ENCODE measurements at places on chromosomes 12 and 14.

GRCh38 chr14:54182419-54183045 is 214.3 kb upstream of the CDKN3 start:
- no peaks in the 10 kb centered on the region for H3K36me3 ChIP-seq
- H3K27me3 ChIP-seq, result peaks cover 11% of the 10 kb centered on the region
- DNase-seq, result no peak
- H3K4me3 ChIP-seq, result no peak overlapping the region
- no peak overlapping the region for H3K27ac ChIP-seq
- peaks cover 3% of the 10 kb centered on the region for H3K4me1 ChIP-seq

DNA sequence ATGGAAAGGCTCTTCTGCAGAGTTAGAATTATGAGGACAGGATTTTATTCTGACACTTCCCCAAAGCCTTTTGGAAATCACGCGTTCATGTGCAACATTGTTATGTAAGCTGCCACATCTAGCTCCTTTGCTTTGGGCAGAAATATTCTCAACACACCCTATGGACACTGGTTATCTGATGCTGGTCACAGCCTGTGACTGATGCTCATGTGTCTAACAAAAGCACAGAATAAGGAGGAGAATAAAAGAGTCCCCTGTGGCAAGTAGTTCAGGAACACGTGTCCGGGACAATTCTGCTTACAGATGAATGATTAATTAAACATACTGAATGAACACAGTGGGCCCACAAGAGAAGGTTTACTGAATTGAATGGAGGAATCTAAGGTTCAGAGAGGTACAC is 22.1 kb downstream of the FOXN3 start:
- no peak for DNase-seq
- H3K27ac ChIP-seq, result no peak overlapping the region
- no peaks in the 10 kb centered on the region for H3K36me3 ChIP-seq
- peaks cover 67% of the 10 kb centered on the region for H3K4me1 ChIP-seq
- H3K4me3 ChIP-seq, result no peak overlapping the region

- no peak overlapping the region for H3K4me3 ChIP-seq
- H3K27ac ChIP-seq, result no peak overlapping the region
- no peak for DNase-seq
- no peaks in the 10 kb centered on the region for H3K36me3 ChIP-seq
Measured at GRCh38 chr12:120412421-120412820, 25.5 kb upstream of the COX6A1 start.

- H3K4me3 ChIP-seq, result no peak overlapping the region
- DNase-seq, result no peak
- no peaks in the 10 kb centered on the region for H3K36me3 ChIP-seq
- no peaks in the 10 kb centered on the region for H3K27me3 ChIP-seq
Measured at GRCh38 chr12:80935111-80935510, 2.6 kb downstream of the LIN7A start.

GRCh38 chr12:5203720-5204119 is 160.0 kb downstream of the KCNA5 start:
- no peaks in the 10 kb centered on the region for H3K27me3 ChIP-seq
- H3K4me3 ChIP-seq, result no peak overlapping the region
- no peaks in the 10 kb centered on the region for H3K4me1 ChIP-seq
- no peaks in the 10 kb centered on the region for H3K36me3 ChIP-seq

- H3K27me3 ChIP-seq, result no peaks in the 10 kb centered on the region
- H3K27ac ChIP-seq, result no peak overlapping the region
- H3K4me3 ChIP-seq, result no peak overlapping the region
- no peaks in the 10 kb centered on the region for H3K4me1 ChIP-seq
- no peaks in the 10 kb centered on the region for H3K36me3 ChIP-seq
Measured at GRCh38 chr12:43571885-43572284, 19.9 kb upstream of the ADAMTS20 start.

GRCh38 chr12:122944605-122945592 is 21.4 kb downstream of the ABCB9 start:
- H3K27me3 ChIP-seq, result no peaks in the 10 kb centered on the region
- no peaks in the 10 kb centered on the region for H3K36me3 ChIP-seq
- H3K4me3 ChIP-seq, result no peak overlapping the region
- peak overlapping the region; percentile 23 for H3K27ac ChIP-seq
- no peak for DNase-seq

- no peak for DNase-seq
- no peaks in the 10 kb centered on the region for H3K36me3 ChIP-seq
- H3K4me3 ChIP-seq, result no peak overlapping the region
- H3K4me1 ChIP-seq, result no peaks in the 10 kb centered on the region
- no peaks in the 10 kb centered on the region for H3K27me3 ChIP-seq
- H3K27ac ChIP-seq, result no peak overlapping the region
Measured at GRCh38 chr14:59422069-59422881, 42.9 kb downstream of the GPR135 start.

DNA sequence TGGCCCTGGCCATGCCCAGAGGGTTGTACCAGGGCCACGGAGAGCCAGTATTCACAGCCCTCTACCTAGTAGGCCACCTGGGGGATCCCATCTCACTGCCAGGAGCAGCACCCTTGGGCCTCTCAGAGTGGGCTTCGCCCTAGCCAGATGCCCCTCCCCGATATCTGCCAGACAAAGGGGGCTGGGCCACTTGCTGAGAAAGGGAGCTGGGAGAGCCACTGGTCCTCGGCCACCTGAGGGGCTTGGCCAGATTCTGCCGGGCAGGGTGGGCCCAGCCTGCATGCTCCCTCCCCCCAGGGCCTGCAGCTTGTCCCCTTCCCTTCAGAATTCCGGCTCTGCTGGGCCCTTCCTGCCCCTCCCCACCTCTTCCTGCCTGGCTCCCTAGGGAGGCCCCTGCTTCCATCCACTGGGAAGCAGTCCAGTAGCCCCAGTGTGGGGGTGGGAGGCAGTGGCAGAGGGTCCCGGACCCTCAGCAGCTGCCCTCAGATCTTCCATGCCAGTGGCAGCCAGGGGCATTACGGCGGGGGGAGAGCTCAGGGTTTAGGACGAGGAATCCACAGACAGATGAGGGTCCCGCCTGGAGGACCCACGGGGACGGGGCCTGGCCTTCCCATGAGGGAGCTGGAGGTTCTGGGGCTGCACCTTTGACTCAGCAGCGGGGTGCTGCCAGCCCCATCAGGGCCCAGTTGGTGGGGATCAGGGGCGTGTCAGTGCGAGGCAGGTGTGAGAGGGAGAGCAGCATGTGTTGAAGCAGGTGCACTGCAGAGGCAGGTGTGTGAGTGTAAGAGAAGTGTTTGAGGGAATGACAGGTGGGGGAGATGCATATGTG is 2.4 kb downstream of the CRIP2 start:
- H3K4me1 ChIP-seq, result peaks cover 68% of the 10 kb centered on the region
- peak overlapping the region; percentile 81 for H3K27ac ChIP-seq
- peaks cover 30% of the 10 kb centered on the region for H3K27me3 ChIP-seq
- H3K36me3 ChIP-seq, result no peaks in the 10 kb centered on the region
- DNase-seq, result no peak
- peak overlapping the region; percentile 60 for H3K4me3 ChIP-seq

- no peaks in the 10 kb centered on the region for H3K4me1 ChIP-seq
- no peak for DNase-seq
- H3K4me3 ChIP-seq, result no peak overlapping the region
- H3K27ac ChIP-seq, result no peak overlapping the region
- H3K27me3 ChIP-seq, result no peaks in the 10 kb centered on the region
Measured at GRCh38 chr12:115588131-115588530, 689.4 kb downstream of the MED13L start.

DNA sequence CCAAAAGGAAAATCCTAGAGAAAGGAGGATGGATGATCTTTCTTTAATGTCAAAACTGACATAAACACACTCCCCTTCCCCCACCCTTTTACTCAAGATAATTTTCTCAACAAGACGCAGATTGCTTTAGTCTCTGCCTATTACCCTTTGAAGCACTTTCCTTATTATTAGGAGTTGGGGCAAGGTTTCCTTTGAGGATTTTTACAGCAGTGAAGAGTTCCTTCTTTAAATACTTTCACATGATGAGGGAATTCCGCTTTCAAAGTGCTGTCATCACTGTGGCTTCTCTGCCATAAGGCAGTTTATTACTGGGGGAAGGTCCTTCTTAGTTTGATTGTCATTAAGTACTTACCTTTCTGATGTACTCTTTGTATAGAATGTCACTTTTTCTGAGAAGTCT is 172.1 kb downstream of the MSRB3 start:
- H3K27me3 ChIP-seq, result no peaks in the 10 kb centered on the region
- no peak overlapping the region for H3K27ac ChIP-seq
- H3K4me1 ChIP-seq, result no peaks in the 10 kb centered on the region
- DNase-seq, result no peak

GRCh38 chr12:21906919-21907493 is 34.2 kb downstream of the ABCC9 start:
- no peak overlapping the region for H3K27ac ChIP-seq
- DNase-seq, result no peak
- no peak overlapping the region for H3K4me3 ChIP-seq
- no peaks in the 10 kb centered on the region for H3K27me3 ChIP-seq
- no peaks in the 10 kb centered on the region for H3K36me3 ChIP-seq

- H3K36me3 ChIP-seq, result no peaks in the 10 kb centered on the region
- no peak overlapping the region for H3K27ac ChIP-seq
- peaks cover 17% of the 10 kb centered on the region for H3K4me1 ChIP-seq
- no peaks in the 10 kb centered on the region for H3K27me3 ChIP-seq
- no peak for DNase-seq
Measured at GRCh38 chr12:3213188-3213587, 136.0 kb downstream of the TSPAN9 start.

DNA sequence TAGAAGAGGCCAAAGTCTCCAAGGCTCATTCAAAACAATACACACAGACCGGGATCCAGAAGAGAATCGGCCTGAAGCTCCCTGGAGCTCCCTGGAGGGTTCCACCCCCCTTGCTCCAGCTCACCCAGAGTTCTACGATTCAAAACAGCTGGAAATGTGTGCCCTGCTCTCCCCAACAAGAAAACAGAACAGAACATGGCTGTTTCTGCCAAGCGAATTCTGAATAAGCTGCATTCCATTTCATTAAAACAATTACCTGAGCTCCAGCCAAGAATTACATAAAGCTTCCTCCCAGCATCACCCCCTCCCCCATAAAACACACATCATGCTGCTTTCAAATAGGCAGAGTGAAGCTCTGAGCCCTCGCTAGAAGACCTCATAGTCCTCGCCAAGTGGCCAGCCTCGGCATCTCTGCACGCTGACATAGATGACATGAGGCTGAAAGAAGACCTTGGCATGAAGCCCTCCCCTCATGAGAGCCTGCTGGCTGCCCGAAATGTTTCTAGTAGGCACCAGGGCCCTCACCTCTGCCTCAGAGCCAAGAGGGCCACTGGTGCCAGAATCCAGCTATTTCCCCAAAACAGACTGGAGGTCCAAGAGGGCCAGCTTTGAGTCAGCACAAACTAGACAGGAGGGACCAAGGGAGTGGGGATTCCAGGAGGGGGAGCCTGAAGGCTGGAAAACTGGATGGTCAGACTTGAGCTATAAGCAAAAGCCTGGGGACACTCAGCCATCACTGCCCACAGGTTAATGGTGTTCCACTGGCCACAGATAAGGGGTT is 8.3 kb downstream of the PXN start:
- H3K27me3 ChIP-seq, result no peaks in the 10 kb centered on the region
- no peaks in the 10 kb centered on the region for H3K36me3 ChIP-seq
- peak overlapping the region; percentile 6 for H3K4me3 ChIP-seq
- peaks cover 38% of the 10 kb centered on the region for H3K4me1 ChIP-seq
- no peak for DNase-seq
- H3K27ac ChIP-seq, result peak overlapping the region; percentile 77

- no peak overlapping the region for H3K4me3 ChIP-seq
- H3K36me3 ChIP-seq, result no peaks in the 10 kb centered on the region
- no peak for DNase-seq
- H3K4me1 ChIP-seq, result peaks cover 51% of the 10 kb centered on the region
Measured at GRCh38 chr12:64673490-64674169, 63.3 kb downstream of the RASSF3 start.

DNA sequence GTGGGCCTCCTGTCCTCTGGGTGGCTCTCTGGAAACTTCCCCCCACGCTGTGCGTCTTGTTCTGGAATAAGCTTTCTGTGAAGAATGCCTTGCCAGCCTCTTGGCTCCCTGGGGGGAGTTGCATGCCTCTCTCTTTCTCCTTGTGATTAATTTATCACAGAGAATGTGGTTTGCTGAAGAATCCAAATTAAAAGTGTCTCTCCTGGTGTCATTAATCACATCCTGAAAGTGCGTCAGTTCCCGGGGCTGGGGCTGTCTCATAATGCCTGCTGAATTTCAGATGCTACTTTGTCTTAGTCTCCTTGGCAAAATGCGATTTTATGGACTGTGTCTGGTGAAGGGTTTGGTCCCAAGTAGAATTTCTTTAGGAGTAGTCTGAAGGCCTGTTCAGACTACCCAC is 787.7 kb upstream of the TMEM132C start:
- DNase-seq, result no peak
- H3K36me3 ChIP-seq, result no peaks in the 10 kb centered on the region
- H3K27ac ChIP-seq, result no peak overlapping the region
- no peaks in the 10 kb centered on the region for H3K4me1 ChIP-seq

DNA sequence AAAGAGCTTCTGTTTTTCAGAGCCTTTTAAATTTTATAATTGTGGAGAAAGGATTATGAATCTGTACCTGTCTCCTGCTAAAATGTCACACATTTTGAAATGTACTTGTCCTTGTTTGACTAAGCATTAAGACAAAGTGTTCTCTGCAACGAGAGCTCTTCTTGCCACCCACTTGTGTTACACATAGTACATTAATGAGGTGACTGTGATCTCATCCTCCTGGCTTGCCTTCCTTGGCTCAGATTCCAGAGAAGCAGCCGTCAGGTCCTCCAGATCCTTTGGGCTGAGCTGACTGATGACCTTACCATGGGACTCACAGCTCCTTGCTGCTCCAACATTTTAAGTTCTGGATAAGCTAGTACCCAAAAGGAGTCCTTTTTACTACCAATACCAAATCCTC is 81.4 kb downstream of the BBS10 start:
- no peak overlapping the region for H3K4me3 ChIP-seq
- H3K27ac ChIP-seq, result peak overlapping the region; percentile 27
- H3K36me3 ChIP-seq, result no peaks in the 10 kb centered on the region
- DNase-seq, result no peak

All from esophagus squamous epithelium (tissue), 5 donors.